H7 (cell line): ENCODE measurements at places on chromosomes 2 and 18. TPM values are rescaled to one million over a fixed set of nuclear protein-coding genes. Genes with fewer than 3 reads are reported as not detected.

The CCDC68 gene
- 0.10 TPM in 1 of 2 replicates, not detected in the other for total RNA-seq

The CNGA3 gene
- total RNA-seq: 0.10 TPM in 1 of 2 replicates, not detected in the other

The PXDN gene
- 102 and 124 TPM in 2 replicates for total RNA-seq

The IL1R2 gene
- 0.17 and 0.44 TPM in 2 replicates for total RNA-seq

The ADRA2B gene
- 1.6 and 1.9 TPM in 2 replicates for total RNA-seq

The HOXD4 gene
- total RNA-seq: not detected in 2 replicates

The MAP3K20 gene
- 7.1 and 7.6 TPM in 2 replicates for total RNA-seq

The CPO gene
- 2.4 and 3.9 TPM in 2 replicates for total RNA-seq

The DYNAP gene
- total RNA-seq: not detected in 2 replicates

The C2orf80 gene
- total RNA-seq: 0.76 TPM in 1 of 2 replicates, not detected in the other

The HOXD8 gene
- not detected in 2 replicates for total RNA-seq

The FBXO15 gene
- 0.55 and 1.5 TPM in 2 replicates for total RNA-seq

The FAM124B gene
- 0.22 and 0.31 TPM in 2 replicates for total RNA-seq

The RNF181 gene
- 159 and 201 TPM in 2 replicates for total RNA-seq

The MEP1B gene
- not detected in 2 replicates for total RNA-seq

The DPP10 gene
- 15.6 and 19.3 TPM in 2 replicates for total RNA-seq

The CFAP53 gene
- total RNA-seq: 0.33 TPM in 1 of 2 replicates, not detected in the other

The GALNT3 gene
- total RNA-seq: 8.0 and 17.1 TPM in 2 replicates

The ASPRV1 gene
- total RNA-seq: 0.70 and 0.90 TPM in 2 replicates

The GPR75 gene
- total RNA-seq: 0.45 and 0.81 TPM in 2 replicates

The ALPI gene
- 0.10 TPM in 1 of 2 replicates, not detected in the other for total RNA-seq

The MC5R gene
- total RNA-seq: 0.37 TPM in 1 of 2 replicates, not detected in the other

The RAPH1 gene
- 4.9 and 9.0 TPM in 2 replicates for total RNA-seq

The BOLL gene
- 0.24 TPM in 1 of 2 replicates, not detected in the other for total RNA-seq

The NXPH2 gene
- total RNA-seq: 0.55 TPM in 1 of 2 replicates, not detected in the other

The MYO7B gene
- total RNA-seq: not detected in 2 replicates
